ENCODE measurements at places on chromosomes 2 and 18. TPM values are rescaled to one million over a fixed set of nuclear protein-coding genes. Genes with fewer than 3 reads are reported as not detected.
A peak's percentile ranks its signal among the peaks of the same experiment; 100 is the strongest.

ATP6V1C2 gene
- total RNA-seq = not detected

FOXI3 gene
- not detected for total RNA-seq

STAMBP gene
- 34.2 TPM for total RNA-seq

TM4SF20 gene
- 0.57 TPM for total RNA-seq

DAPL1 gene
- not detected for total RNA-seq

ANKRD12 gene
- total RNA-seq = 35.3 TPM

TDRD15 gene
- total RNA-seq = not detected

ANKRD30B gene
- total RNA-seq = 2.7 TPM

ACSL3 gene
- 94.0 TPM for total RNA-seq

ERCC3 gene
- 35.4 TPM for total RNA-seq

KCNG2 gene
- total RNA-seq = not detected

DPYSL5 gene
- not detected for total RNA-seq

NXPH2 gene
- not detected for total RNA-seq

DNA sequence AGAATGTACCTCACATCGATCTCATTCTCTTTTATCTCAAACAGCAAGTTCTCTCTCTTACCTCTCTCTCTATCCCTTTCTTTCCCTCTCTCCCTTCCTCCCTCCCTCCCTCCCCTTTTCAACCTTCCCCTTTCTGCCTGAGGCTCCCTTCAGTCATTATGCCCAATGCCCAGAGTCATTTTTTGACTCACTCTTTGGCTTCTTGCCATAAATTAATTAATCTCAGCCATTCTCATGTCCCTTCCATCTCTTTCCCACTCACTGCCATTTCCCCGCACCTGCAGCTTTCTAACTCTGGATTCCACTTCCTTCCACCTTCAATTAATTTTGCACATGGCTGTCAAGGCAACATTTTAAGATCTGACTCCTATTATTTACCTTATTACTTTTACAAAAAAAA lies 60.1 kb downstream of the EVA1A start:
- DNase-seq = no peak

- DNase-seq = no peak
These were observed 68.0 kb downstream of the BOLA3 start for GRCh38 chr2:74079522-74080341.

- peak; percentile 81 for DNase-seq
These were observed 1.1 kb downstream of the MAP4K3 start for GRCh38 chr2:39435741-39436591.

GRCh38 chr2:237603049-237603717 lies 12.6 kb upstream of the RAB17 start:
- no peak for DNase-seq

DNA sequence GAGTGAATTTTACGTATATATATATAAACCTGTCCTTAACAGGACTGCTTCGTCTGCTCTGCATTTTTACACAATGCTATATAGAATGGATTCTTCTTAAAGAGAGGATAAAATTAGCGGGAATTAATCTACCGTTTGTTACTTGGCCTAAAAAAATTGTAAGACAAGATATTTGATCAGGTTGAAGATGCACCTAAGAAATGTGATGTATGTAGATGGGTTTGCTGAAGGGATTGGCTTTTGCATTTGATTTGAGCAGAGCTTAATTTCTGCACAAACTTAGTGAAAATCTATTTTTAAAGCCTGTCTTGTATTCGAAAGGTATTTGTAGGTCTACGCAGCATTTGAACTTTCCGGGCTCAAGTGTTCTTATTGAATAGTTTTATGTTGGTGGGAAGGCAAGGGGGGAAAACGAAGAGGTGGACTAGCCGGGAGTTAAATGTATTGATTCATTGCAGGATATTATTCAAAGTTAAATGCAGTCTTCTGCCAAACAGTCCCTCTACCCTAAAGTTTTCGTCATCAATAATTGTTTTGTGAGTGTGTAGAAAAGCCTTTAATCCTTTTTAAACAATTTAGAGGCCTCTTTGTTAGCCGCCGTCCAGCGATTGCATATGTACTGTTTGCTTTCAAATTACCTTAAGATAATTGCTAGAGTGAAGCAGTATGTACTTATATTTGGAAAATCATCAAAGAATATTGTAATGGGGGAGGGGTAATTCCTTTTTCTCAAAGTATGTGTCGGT lies 1.2 kb downstream of the PPP1CB start:
- DNase-seq = peak; percentile 25

- DNase-seq = no peak
These were observed 28.2 kb downstream of the LPIN2 start for GRCh38 chr18:2984703-2985261.

DNA sequence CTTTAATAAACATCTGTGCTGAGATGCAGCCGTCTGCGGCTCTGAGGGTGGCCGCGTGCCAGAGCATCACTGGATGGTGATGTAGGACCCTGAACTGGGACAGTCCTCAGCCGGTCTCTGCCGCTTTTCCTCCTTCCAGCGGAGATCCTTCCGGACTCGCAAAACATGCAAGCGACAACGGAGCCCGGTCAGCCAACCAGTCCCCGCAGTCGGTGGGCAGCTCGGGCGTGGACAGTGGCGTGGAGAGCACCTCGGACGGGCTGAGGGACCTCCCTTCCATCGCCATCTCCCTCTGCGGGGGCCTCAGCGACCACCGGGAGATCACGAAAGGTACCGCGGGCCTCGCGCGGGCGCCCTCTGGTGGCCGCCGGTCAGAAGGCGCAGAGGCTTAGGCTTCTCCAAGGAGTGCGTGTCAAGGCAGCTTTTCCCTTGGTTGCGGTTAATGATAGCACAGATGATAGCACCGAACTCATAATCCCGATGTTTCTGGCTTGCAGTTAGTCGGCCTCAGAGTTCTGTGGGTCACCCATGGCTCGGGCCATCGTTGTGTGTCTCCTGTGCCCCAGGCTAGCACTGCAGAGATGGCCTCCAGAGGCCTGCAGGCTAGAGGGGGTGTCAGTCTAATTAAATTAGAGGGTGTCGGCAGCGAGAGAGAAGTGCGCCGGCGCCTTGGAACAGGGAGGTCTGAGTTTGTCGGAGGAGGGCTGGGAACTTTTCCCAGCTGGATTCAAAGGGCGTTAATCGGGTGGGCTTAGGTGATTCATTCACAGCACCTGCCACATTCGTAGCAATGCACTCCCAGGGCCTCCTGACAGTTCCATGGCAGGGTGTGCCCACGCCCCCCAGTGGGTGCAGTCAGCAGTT lies 38.5 kb downstream of the LPIN1 start:
- peak; percentile 63 for DNase-seq

GRCh38 chr18:76380791-76381405 lies 114.1 kb downstream of the ZNF516 start:
- no peak for DNase-seq

DNA sequence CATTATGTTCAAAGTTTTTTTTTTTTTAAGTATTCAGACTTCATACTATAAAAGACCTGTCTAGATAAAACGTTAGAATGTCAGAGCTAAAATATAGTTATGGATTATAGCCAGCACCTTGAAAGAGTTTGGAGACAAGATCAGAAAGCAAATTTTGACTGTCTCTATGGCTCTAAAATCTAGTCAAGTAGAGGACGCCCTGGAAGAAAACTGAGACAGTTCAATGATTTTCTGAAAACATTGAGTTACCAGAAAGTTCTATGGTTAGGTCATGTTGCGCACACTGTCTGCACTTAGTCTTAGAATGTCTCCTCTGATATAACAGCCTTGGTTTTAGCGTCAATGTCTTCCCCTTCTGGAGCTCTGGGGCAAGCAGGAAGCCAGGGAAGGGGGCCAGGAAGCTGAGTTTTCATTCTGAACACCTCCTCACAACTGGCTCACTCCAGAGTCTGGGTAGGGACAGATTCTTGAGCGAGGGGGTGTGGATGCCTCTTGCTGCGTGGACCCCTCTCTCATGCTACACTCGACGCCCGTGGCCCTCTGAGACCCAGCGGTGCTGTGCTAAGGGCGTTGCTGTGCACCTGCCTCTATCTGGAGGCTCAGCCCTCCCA lies 99.5 kb downstream of the RNF144A start:
- DNase-seq = no peak

DNA sequence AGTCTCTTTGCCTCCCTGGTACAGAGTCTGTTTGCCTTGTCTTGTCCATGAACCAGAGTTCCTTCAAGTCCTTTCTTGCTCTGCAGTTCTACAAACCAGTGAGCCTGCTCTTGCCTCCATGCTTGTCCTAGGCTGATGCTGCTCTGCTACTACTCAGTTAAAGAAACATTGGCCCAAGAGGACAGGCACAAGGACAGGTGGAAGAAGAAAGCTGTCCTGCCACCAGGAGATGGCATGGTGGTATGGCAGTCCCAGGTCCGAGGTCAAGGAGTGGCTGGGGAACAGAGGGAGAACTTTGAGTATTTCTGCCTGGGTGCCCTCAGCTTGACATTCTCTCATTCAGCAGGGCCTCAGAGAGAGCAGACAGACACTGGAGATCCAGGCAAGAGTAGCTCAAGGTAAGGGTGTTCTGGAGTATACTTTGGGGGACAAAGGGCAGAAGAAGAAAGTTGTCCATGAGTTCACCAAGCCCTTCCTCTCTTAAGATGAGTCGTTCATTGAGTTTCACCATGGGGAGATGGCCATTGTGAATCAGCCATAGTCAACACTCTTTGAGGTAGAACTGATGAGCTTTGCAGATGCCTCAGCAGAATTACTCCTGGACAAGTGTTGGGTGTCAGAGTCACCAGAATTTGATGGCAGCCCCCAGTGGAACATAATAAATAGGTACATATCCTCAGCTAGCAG lies 20.4 kb downstream of the TTC32 start:
- no peak for DNase-seq

DNA sequence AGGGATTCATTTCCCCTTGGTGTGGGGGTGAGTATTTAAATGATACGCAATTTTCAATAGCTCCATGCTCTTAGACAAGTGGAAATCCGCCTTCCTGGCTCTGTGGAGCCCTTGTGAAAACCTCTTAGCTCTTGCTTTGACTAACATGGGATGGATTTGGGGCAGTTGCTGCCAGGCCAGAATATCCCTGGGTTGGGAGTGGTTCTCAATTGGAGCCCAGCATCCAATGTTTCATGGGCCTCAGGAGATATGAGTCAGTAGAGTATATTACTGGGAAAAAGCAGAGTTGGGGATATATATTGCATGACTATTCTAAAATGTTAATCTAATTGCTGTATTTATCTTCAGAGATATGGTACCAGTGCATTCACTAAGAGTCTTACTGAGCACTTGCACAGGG lies 104.4 kb upstream of the IL1R2 start:
- DNase-seq = peak; percentile 79

GRCh38 chr18:35038881-35039491 lies 2.2 kb upstream of the MAPRE2 start:
- no peak for DNase-seq

- no peak for DNase-seq
These were observed 9.6 kb downstream of the CYB5A start for GRCh38 chr18:74281980-74282754.

DNA sequence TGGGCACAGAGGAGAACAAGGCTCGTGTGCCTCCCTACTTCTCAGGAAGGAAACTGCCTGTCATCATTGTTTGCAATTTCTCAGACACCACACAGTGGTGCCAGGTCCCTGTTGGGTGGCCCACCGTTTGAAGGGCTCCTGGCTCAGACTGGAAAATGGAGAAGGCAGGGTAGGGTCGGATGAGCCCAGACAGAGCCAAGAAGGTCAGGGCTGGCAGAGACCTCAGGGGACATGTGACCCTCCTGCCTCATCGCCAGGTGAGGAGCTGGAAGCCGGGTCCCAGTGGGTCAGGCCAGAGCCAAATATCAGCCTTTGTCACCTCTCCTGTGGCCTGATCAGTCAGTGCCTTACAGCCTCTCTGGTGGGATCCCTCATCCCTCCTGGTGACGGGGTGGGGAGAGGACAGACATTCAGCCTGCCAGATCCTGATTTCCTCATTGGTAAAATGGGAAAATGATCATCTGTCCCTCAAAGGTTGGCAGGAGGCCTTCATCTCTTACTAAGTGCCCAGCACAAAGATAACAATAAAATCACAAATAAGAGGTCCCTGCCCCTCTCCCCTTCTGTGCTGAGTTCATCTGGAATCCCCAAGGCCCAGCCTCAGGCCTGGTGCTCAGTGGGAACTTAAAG lies 117.6 kb downstream of the CAPN13 start:
- DNase-seq = no peak

GRCh38 chr2:207253666-207254345 lies 88.1 kb upstream of the KLF7 start:
- DNase-seq = peak; percentile 95

- no peak for DNase-seq
These were observed 129.0 kb downstream of the EVA1A start for GRCh38 chr2:75431763-75432162.

GRCh38 chr2:4930704-4931103 lies 761.5 kb upstream of the SOX11 start:
- no peak for DNase-seq

- peak; percentile 42 for DNase-seq
These were observed 116.8 kb upstream of the PID1 start for GRCh38 chr2:229387866-229388265.

DNA sequence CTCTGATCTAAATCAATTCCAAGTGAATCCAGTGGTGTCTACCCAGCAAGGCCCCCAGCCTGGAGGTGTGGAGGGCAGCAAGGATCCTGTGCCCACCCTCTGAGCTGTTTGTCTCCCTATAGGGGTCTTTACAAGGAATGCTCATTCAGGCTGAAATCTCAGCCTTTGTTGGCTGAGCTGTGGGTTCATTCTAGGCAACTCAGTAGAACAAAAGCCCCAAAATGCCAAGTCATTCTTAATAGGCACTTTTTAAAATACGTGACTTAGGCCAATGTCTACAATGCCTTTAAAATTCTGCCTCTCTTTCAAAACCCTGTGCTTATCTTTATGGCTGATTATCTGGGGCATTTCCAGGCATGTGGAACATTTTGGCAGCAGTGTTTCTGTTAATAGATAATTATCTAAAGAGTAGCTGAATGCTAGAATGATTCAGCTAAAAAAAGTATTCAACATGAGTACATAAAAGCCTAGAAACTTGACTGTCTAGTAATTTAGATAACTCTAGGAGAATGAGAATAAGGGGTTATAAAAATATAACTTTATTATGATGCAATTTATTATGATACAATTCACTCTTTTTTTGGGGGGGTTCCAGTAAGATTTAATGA lies 7.4 kb downstream of the UGT1A6 start:
- DNase-seq = peak; percentile 99

DNA sequence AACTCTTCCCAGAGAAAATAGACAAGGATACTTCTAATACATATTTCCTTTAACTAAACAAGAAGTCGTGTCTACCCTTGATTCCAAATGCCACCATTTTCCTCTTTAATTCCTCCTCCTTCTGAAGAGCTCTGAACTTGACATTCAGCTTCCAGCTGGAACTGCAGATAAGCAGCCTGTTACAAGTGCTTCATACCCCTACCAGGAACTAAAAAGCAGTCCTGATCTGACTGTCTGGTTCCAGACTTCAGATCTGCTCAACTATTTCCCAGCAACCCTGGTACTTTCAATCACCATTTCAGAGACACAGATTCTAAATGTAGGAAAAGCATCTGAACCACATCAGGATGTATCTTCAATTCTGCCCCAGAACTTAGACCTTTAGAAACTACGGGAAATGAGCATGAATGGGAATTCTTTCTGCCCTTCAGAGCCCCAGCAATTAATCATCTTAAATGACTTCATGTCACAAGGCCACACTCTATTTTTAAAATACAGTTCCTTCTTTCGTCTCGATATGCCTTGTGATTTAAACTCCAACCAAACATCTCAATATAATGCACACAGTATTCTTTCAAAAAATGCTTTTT lies 159.5 kb downstream of the L3MBTL4 start:
- DNase-seq = no peak

GRCh38 chr2:222807431-222807830 lies 53.4 kb upstream of the ACSL3 start:
- DNase-seq = no peak

- DNase-seq = no peak
These were observed 129.3 kb downstream of the RDH14 start for GRCh38 chr2:18430996-18431748.

GRCh38 chr18:80109676-80110078 lies 615 bp downstream of the ADNP2 start:
- peak; percentile 26 for DNase-seq
